T-cell (primary cell): ENCODE measurements at places on chromosomes 7 and 10.

DNA sequence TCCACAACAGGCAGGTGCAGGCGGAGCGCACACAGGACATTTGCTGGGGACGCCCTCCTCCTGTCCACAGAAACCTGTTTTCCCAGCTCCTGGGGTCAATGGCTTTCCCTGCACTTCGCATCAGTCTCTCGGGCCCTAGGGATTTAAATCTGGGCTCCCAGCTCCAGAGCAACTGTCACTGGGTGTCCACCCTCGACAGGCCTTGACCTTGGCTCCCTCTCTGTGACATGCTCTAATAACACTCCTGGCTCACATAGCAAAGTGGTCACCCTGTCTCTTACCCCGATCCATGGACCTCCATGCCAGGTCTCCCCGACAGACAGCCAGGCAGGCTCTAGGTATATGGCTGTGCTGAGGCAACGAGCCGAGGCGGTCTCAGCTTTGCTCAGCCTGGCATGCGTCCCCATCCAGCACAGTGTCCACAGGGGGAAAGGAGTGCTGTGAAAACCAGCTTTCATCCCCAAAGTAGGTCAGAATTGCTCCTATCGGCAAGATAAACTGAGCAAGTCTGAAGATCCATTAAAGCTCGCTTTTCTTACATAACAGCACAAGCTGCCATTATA is 195.6 kb downstream of the TNS3 start:
- no peak for DNase-seq

DNA sequence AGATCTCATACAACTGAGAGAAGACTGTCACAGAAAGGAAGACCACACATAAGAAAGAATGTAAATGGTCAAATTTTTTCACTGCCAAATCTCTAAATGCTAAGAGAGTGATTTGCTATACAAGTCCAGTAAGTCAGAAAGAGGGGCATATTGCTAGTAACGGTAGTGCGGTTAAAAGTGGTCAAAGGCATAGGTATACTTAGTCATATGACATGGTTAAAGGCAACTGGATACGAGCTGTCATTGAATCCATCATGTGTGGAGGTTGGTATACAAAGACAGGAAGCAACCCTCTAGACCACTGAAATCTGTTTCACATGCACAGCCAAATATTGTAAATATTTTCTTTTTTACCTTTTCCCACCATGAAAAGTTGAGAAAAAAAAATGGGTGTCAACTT is 4.8 kb downstream of the INHBA start:
- no peak for DNase-seq

DNA sequence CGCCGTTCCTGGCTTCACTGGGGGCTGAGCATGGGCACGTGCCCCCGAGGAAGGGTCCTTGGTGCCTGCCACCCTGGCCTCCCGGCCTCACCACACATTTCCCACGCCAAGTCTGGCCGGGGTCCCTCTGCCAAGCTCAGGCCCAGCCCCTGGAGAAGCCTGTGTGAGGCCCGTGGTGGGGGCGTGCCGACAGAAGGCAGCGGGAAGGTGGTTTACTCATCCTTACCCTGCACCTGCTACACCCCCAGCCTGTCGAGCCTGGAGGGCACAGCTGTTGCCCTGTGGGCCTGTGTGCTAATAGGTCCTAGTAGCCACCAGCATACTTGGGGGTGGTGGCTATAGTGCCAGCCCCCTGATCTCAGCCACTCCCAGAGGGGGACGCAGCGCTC is 46.7 kb downstream of the NKX6-2 start:
- DNase-seq = no peak

DNA sequence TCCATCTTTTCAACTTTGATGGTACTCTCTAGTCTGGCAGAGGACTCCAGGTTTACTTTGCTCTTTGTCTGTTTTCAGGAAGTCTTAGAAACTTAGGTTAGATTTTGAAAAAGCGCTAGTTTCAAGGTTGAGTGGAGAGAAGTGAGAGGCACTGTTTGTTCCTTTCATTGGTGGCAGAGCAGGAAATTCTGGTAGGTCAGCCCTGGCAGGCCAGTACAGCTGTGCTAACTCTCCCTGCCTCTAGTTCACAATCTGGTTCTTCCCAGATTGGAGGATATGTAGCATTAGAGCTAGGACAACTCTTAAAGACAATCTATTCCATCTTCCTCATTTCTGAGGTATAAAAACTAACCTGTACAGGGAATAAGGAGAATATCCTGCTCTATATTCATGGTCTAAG is 160.9 kb upstream of the FZD1 start:
- DNase-seq = no peak

DNA sequence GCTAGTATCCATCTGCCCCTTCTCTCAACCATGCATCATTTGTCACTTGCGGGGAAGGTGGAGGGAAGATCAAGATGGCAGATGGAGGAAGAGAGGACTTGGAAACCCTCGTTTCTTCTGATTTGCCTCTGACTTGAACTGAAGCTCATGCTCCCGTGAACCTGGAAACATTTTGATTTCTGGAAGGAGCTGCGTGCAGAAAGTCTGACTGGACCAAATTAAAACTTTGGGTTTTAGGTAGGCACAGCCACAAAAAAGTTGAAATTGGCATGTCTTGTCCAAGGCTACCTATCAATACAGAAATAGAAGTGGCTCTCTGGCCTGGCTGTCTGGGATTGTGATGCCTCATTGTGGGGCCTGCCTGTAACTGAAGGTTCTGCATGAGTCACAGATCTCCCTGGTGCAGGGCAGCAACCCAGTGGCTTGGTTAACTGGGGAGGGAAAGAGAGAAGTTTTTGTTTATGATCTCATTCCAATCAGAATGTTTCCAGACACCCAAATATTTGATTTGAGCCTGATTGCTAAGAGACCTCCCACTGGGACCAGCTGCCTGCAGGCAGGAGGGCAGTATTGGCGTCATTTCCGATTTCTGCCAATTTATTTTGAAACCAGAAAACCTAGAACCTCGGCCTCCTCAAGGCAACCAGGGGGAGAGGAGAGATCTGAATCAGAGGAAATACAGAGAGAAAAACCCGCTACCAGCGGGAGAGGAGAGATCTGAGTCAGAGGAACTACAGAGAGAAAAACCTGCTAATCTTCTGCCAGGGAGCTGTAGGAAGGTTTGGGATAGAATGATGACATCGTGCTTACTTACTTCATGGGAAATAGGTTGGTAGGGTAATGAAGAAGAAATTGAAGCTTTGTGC is 363.6 kb downstream of the ANKRD30A start:
- DNase-seq = no peak

DNA sequence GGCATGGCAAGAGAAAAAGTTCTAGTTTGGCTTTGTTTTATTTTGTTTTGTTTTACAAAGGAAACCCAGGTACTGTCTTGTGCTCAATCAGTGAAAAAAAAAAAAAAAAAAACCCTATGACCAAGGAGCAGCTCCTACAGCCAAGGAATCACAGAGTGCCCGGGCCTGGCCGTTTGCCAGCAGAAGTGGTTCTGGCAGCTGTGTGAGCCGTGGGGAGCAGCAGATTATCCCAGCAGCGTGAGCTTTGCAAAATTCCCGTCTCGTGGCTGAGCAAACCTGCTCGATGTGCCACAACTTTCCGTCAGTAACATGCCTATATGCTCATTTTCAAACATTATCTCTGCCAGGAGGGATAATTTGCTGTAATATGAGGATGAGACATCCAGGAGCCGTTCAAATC is 293.7 kb downstream of the POU6F2 start:
- DNase-seq = no peak

DNA sequence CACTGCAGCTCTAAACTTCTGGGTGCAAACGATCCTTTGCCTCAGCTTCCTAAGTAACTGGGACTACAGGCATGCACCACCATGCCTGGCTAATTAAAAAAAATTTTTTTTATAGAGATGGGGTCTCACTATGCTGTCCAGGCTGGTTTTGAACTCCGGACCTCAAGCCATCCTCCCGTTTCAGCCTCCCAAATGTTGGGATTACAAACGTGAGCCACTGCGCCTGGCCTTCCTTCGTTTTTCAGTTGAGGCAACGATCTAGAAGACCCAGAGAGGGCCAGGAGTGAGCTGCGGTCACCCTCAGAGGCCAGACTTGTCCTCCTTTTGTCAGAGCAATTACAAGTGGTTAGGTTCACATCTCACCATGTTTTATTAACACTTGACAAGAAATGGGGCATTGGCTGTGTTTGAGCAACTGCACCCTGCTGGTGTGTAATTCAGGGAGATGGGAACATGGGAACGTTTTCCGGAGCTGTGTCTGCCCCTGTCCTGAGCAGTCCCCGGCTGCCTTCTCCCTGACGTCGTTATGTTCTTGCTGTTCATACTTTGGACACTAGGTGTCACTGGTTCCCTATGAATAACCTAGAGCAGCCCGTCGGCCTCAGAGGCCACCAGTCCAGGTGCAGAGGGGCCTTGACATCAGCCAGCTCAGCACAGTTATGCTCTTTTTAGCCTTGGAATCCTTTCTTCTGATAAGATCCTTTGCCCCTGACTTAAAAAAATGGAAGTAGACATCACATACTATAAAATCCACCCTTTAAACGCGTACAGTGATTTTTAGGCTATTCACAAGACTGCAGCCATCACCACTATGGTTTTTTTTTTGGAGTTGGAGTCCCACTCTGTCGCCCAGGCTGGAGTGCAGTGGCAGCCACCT is 375.0 kb downstream of the TYW1 start:
- peak; percentile 10 for DNase-seq

- DNase-seq = no peak
Measured at GRCh38 chr10:9140373-9140772, 1085.9 kb downstream of the GATA3 start.

DNA sequence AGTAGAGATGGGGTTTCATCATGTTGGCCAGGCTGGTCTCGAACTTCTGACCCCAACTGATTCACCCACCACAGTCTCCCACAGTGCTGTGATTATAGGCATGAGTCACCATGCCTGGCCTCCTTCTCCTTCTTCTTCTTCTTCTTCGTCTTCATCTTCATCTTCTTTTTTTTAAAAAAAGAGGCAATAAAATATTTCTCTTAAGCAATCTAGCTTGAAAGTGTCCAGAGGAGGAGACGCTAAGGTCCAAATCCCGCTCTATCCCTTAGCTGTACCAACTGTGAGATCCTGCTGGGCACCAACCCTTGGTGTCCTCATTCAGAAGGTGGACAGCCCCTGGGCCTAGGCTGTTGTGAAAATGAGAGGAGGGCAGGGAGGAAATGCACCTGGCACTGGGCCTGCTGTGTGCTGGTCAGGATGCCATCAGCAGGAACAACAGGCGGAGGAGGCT is 13.9 kb upstream of the PSAP start:
- no peak for DNase-seq

DNA sequence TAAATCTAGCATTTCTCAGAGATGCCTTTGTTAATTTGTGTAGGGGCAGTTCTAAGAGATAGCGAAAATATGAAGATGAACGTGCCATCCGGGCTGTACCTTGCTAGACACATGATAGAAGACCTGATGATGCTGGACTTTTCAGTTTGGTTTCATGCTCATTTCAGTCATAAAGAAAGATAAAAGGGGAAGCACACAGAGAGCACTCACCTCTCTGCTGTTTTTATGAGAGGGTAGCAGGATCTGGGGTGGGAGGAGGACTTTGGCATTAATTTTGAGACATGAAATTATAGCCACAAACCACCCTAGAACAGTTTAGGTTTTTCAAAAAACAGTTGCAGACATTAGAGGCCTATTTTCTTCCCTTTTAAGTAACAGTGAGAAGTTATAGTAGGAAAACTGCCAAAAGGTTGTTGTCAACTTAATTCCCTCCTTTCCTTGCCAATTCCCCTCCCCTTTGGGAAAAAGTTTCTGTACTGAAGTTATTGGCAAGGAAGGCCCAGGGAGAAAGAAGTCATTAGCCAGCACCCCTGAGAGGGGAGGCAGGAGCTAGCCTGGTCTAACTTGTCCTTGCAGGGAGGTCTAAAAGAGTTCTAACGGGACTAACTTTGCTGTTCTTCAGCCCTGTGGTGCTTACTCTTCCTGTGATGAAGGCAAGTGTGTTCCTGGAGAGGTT is 2.6 kb downstream of the ST7 start:
- DNase-seq = no peak

DNA sequence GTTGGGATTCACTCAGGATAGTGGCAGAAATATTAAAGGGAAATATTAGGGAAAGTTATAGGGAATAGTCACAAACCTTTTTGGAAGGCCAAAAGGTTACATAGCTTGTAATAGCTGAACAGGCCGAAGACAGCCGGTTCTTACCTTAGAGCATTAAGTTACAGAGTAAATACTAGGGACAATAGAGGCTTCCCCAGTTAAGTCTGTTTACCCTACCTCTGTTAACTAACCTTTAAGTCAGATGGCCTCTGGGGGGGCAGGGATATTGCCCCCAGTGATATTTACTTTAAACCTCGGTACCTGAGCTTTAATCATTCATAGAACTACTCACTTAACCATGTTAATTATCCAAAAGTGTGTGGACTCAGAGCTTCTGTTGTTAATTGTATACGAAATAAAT is 7.4 kb downstream of the POLR1F start:
- DNase-seq = no peak

GRCh38 chr10:86123715-86124114 is 242.9 kb downstream of the GRID1 start:
- DNase-seq = no peak

DNA sequence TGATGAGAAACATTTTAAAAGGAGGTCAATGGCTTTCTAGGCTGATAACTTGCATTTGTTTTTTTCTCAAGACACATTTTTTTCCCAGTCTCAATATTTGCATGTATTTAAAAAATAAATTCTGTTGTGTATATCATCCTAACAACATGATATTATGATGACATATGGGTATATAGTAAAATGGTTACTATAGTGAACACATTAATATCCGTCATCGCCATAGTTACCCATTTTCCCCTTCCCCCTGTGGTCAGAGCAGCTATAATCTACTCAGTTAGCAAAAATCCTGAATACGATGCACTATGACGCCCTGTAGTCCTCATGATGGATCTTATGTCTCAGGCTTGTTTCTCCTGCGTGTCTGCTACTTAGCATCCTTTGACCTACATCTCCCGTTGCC is 60.9 kb upstream of the ZPBP start:
- DNase-seq = no peak

DNA sequence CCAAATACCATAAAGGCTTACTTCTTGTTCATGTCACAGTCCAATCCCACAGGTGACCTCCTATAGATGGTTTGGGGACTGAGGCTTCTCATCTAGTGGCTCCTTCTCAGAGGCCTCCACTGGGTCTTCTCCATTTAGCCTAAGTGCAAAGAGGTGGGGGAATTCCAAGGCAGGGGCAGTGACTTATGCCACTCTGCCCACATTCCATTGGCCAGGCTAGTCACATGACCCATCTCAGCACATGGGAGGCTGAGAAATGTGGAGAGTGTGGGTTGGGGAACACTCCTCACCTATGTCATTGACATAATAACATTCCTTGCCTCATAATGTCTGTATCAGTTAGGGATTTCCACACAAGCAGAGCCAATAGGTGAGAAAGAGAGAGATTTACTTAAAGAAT is 104.3 kb upstream of the PLXNA4 start:
- DNase-seq = no peak
